ENCODE measurements at places on chromosomes 11 and 22.

GRCh38 chr11:62223095-62223494 lies 14.6 kb downstream of the SCGB2A1 start:
- DNase-seq = no peak

DNA sequence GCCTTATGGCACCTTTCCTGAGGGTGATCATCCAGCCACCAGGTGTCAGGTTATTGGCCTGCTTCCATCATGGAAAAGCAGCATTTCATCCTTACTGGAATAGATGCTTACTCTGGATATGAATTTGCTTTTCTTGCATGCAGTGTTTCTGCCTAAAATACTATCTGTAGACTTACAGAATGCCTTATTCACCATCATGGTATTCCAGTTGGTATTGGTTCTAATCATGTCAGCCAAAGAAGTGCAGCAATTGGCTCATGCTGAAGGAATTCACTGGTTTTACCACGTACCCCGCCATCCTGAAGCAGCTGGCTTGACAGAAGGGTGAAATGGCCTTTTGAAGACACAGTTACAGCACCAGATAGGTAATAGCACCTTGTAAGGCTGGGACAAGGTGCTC lies 194.2 kb downstream of the AASDHPPT start:
- no peak for DNase-seq

- DNase-seq = no peak
These were observed 15.6 kb downstream of the PTH start for GRCh38 chr11:13480198-13480597.

GRCh38 chr11:116373104-116373944 lies 399.5 kb downstream of the BUD13 start:
- DNase-seq = no peak

- DNase-seq = no peak
These were observed 686.1 kb downstream of the CNTN5 start for GRCh38 chr11:99706848-99707247.

DNA sequence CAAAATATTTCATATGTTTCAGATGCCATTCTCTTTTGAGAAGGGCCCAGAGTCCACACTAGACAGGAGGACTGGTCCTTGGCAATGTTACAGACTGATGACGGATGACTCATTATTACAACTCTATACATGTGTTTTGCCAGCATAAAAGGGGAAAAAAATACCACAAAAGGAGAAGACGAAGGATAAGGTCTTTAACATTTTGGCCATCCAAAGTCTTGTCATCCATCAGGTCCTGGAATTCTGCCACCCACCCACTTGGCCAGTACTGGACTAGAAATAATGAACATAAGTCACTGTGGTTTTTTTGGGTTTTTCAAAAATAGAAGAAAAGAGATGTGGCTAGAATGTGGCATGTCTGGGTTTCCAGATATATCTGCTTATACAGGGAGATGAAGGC lies 57.7 kb upstream of the BDNF start:
- DNase-seq = no peak

DNA sequence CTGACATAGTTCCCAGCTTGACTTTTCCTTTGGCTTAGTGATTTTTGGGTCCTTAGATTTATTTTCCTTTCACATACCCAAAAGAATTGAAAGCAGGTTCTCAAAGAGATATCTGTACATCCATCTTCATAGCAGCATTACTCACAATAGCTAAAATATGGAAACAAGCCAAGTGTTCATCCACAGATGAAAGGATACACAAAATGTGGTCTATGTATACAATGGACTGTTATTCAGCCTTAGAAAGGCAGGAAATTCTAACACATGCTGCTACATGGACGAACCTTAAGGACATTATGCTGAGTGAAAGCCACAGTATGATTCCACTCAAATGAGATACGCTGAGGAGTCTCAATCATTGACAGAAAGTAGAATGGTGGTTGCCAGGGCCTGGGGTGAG lies 171.8 kb downstream of the IGLL1 start:
- no peak for DNase-seq

DNA sequence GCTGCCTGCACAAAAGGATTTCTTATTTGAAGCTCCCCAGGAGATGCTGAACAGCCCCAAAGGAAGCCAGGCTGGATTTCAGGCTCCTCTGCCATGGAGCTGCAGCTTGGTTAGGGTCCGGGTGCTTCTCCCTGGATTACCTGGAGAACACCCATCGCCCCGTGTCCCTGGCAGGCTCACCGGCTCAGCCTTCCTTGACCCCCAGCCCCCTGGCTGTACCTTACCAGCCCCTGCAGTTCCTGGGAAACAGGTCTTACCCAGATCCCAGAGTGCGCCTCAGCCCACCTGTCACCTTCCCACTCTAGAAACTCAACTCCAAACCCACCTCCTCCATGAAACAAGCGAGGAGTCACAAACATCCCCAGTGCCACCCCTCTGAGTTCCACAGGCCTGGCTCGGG lies 45.3 kb upstream of the CD5 start:
- no peak for DNase-seq

All from K562 (cell line).